HS-27A (cell line): ENCODE measurements at places on chromosomes 4 and X.

GRCh38 chr4:189313861-189314513, 626.7 kb upstream of the FRG1 start:
- DNase-seq = no peak

- no peak for DNase-seq
Observed at GRCh38 chr4:85995361-85995760, 364.5 kb downstream of the MAPK10 start.

DNA sequence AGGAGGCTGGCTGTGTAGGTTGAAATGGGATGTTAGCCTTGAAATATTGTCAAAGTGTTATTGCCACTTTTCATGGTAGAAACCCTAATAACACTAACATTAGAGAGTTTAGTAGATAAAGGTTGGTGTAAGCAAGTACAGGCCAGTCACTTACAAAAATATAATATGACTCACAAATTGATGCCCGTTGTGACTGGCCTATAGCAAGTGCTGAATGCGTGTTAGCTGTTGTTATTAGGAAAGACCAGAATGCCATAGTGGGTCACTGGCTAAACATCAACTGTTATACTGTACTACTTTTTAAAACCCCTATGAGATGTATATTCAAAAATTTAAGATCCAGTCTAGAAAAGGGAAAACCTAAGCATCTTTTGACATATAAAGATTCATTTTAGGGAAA, 20.4 kb upstream of the GDPD2 start:
- DNase-seq = no peak

- DNase-seq = no peak
Observed at GRCh38 chrX:37350034-37350365, 836 bp downstream of the PRRG1 start.

- DNase-seq = no peak
Observed at GRCh38 chrX:148670277-148670676, 169.9 kb downstream of the AFF2 start.

DNA sequence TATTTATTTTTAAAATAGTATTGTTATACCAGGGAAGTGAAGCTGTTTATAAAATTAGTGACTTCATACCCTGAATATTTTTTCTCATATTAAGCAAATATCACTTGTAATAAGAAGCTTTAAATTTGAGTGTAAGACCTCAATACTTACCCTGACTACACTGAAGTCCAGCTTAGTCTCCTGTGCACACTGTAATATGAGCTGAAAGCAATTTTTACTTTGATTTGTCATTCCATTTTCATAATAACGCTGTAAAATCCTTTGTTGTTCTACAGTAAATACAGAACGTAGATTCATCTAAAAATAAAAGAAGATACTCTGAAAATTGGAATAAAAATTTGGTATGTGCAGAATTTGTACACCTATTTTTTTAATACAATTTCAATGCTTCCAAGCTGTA, 27.2 kb downstream of the HDX start:
- DNase-seq = no peak

DNA sequence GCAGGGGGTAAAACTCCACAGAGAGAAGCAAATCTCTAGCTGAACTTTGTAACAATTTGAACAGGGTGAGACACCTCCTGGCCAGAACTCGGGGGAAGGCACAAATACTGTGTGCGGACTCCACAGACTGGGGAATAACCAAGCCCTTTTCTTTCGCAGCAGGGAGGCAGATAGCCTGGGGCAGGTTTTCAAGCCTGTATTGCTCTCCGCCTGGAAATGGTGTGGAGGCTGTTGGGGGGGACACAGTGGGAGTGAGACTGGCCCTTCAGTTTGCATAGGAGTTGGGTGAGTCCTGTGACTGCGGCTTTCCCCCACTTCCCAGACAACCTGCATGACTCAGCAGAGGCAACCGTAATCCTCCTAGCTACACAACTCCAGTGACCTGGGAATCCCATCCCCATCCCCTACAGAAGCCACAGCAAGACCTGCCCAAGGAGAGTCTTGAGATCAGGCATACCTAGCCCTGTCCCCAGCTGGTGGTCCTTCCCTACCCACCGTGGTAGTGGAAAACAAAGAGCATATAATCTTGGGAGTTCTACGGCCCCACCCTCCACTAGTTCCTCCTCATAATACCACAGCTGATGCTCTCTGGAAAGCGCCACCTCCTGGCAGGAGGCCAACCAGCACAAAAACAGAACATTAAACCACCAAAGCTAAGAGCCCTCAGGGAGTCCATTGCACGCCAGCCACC, 12.9 kb upstream of the SMPX start:
- DNase-seq = no peak

DNA sequence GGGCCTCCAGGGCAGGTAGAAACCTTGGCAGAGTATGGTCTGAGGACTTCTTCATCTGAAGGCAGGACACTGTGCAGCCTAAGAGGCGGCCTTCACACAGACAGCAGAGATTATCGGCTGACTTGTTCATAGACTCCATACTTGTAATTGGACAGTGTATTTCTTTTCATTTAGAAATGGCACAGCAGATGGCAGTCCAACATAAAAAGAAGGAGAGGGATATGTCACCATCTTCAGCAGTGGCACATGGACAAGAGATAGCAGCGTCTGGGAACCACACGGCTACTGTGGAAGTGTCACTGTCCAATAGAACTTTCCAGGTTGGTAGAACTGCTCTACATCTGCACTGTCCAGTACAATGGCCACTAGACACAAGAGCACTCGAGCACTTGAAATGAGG, 21.7 kb upstream of the GEMIN8 start:
- DNase-seq = no peak

GRCh38 chr4:2946812-2947600, 16.2 kb downstream of the NOP14 start:
- DNase-seq = no peak

DNA sequence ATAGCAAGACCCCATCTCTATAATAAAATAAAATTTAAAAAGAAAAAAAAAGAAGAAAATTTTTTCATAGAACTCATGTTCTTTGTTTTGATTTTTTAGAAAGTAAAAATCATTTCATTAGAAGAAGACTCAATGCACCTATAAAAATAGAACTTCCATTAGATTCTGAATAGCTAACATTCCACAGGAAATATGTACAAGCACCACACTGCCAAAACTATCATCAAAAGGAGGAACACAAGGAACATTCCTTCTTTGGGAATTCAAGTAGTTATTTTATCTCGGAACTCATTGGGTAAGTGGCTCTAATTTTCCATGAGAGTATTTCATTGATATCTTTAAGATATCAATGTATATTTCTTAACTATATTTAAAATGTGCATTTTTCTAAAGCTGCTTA, 157.6 kb downstream of the CAMK2D start:
- DNase-seq = no peak

- no peak for DNase-seq
Observed at GRCh38 chr4:144531841-144532240, 114.1 kb upstream of the HHIP start.

- peak; percentile 48 for DNase-seq
Observed at GRCh38 chr4:2105559-2105958, 46.4 kb downstream of the NAT8L start.

DNA sequence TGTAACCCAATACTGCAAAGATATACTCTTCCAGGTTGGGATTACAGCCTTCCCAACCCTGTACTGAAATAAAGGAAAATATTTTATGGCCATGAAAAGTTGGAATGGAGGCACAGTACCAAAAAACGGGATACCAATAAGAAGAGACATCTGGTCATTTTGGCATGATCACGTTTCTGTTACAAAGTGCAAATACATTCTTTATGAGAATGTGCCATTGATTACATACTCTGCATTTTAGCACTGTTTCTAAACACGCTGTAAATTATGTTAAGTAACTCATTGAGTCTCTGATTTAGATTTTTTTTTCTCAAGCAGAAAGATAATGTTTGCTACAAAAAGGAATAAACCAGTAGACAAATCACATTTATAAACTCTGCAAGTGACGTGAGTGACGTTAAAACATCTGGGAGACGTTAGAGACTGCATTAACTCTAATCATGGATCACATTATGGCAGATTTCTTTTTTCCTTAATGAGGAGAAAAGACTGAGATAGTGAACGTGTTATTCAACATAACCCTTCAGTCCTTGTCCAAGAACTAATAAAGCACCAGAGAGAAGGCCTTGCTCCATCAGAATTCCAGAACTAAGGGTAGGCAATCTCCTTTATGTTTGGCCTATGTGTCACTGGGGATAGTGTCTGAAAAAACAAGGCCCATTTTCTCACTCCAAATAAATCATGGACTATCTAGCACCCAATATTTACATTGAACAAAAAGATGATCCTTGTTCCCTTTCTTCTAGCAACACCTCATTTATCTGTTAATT, 31.0 kb downstream of the UNC5C start:
- no peak for DNase-seq

DNA sequence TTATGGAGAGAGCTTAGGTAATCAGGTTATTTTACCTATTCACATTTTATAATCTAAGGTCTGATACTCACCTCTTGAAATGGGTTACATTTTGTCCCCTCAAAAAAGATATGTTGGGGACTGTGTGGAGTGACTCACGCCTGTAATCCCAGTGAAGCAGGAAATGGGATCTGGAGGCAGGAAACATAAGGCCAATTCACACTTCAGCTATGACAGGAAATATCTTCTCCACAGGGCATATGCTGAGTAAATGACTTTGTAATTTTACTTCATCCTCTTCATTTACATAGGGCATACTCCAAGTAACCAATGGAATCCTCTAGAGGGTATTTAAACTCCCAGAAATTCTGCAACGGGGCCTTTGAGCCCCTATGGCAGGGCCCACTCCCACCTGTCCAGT, 54.8 kb upstream of the ZMAT1 start:
- DNase-seq = no peak

- no peak for DNase-seq
Observed at GRCh38 chr4:185566425-185566824, 31.1 kb upstream of the PDLIM3 start.

- no peak for DNase-seq
Observed at GRCh38 chr4:40389986-40390385, 54.9 kb downstream of the CHRNA9 start.

GRCh38 chrX:14003876-14004425, 25.7 kb downstream of the GEMIN8 start:
- no peak for DNase-seq

DNA sequence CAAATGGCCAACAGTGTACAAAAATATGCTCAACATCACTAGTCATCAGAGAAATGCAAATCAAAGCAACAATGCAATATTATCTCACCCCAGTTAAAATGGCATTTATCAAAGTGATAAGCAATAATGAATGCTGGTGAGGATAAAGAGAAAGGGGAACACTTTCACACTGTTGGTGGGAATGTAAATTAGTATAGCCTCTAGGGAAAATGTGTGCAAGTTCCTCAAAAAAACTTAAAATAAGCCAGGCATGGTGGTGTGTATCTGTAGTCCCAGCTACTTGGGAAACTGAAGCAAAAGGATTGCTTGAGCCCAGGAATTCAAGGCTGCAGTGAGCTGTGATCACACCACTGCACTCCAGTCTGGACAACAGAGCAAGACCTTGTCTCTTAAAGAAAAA, 572.1 kb downstream of the NLGN4X start:
- no peak for DNase-seq

GRCh38 chrX:130637591-130637990, 235.8 kb downstream of the RBMX2 start:
- DNase-seq = no peak

DNA sequence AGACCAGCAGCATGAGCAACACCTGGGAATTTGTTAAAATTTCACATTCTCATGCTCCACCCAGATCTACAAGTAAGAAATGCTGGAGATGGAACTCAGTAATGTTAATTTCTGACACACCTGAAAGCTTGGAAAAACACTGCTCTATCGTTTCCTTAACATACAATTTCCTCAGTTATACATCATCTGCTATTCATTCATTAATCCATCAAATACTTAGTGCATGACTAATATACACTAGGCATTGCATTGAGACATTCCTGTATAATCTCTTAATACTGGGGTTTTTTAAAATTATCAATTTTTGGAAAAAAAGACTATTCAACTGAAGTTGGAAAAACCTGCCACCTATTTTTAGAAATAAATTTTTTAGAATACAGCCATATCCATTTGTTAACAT, 106.1 kb downstream of the CHM start:
- no peak for DNase-seq

- DNase-seq = no peak
Observed at GRCh38 chr4:1409491-1410425, 3.5 kb upstream of the NKX1-1 start.

DNA sequence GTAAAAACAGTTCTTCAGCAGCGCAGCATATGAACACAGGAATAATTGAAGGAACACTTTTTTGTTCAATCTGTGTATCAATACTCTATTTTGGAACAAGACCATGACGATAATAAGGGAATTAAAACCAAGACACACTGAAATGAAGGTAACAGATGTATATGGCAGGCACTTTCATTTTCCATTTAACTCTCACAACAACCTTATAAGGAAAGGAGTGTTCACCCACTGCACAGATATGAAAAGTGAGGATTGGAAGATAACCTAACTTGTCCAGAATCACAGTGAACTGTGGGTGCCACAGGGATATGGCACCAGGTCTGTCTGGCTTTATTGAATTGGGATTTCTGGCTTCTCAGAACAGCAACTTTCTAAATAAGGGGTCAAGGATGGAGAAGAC, 153.3 kb downstream of the MID1IP1 start:
- no peak for DNase-seq

- no peak for DNase-seq
Observed at GRCh38 chr4:169340834-169341233, 70.1 kb upstream of the SH3RF1 start.

DNA sequence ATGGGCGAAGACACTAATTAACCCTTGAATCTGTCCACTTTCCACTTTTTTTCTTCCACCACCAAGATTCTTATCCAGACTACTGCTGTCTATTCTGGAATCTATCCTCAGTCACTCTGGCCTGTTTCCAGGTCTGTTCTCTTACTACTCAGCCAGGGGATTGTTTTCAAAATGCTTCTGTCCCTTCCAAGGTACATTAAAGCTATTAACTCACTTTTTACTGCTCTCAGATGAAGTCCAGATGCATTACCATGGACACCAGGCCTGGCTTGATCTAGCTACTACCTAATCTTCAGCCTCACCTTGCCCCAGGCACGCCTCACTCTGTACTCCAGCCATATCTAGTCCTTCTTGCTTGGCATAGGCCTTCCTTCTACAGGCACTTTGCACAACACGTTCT, 66.4 kb downstream of the GALNT7 start:
- no peak for DNase-seq

DNA sequence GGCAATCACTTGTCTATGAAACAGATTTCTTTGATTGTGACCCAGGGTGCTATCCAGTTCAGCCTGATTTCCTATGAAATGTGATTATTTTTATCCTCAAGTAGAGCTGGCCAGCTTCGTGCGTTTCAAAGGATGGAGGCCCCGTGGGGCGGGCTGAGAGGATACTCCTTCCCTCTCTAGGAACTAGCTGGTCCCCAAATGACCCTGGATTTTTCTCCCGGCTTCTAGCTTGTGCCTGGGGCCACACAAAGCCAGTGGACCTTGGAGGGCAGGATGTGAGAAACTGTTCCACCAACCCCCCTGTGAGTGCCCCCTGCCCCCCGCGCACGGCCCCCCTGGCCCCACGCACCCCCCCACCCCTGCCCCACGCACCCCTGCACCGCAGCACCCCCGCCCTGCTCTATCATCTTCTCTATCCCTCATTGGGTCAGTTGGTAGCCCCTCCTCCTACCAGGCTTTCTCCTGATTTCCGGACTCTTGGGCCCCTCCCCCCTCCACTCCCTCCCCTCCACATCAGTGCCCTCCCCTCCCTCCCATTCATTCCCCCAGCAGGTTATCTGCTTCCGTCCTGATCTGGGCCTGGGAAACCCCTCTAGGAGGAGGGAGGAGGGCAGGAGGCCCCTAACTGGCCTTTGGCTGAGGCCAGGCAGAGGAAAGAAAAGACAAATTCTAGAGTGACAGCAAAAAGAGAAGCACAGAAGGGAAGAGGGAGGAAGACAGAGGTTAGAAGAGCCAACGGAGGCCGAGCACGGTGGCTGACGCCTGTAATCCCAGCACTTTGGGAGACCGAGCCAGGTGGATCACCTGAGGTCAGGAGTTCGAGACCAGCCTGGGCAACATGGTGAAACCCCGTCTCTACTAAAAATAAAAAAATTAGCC, 3.3 kb downstream of the XPNPEP2 start:
- no peak for DNase-seq
